Pulmonary artery endothelial cell (primary cell): ENCODE measurements at places on chromosomes 1 and 21. TPM values are rescaled to one million over a fixed set of nuclear protein-coding genes. Genes with fewer than 3 reads are reported as not detected.

Gene HYI
- total RNA-seq, result 133 and 149 TPM in 2 replicates

Gene BSND
- not detected in 2 replicates for total RNA-seq

Gene S100A10
- total RNA-seq, result 144 and 182 TPM in 2 replicates

Gene HHIPL2
- not detected in 2 replicates for total RNA-seq

Gene NHLH1
- total RNA-seq, result under 0.01 TPM in 1 of 2 replicates, not detected in the other

Gene AXDND1
- 0.07 TPM in 1 of 2 replicates, not detected in the other for total RNA-seq

Gene ADAMTSL4
- total RNA-seq, result 0.20 and 0.46 TPM in 2 replicates

Gene TSSK3
- 0.20 TPM in 1 of 2 replicates, not detected in the other for total RNA-seq

Gene CFHR1
- 0.07 TPM in 1 of 2 replicates, not detected in the other for total RNA-seq

Gene TIAM1
- under 0.01 and 0.11 TPM in 2 replicates for total RNA-seq

Gene LENEP
- total RNA-seq, result 0.56 and 0.66 TPM in 2 replicates

Gene VPS13D
- 24.4 and 28.9 TPM in 2 replicates for total RNA-seq

Gene ATP8B2
- 77.0 and 112 TPM in 2 replicates for total RNA-seq

Gene SERINC2
- total RNA-seq, result 1.3 and 2.4 TPM in 2 replicates

Gene ZFYVE9
- total RNA-seq, result 35.3 and 44.5 TPM in 2 replicates

Gene CD34
- total RNA-seq, result 16.9 and 26.1 TPM in 2 replicates

Gene FAM76A
- 12.0 and 14.7 TPM in 2 replicates for total RNA-seq

Gene ZNF695
- total RNA-seq, result 1.7 and 2.9 TPM in 2 replicates

Gene TRIM17
- not detected in 2 replicates for total RNA-seq

Gene PCP4
- not detected in 2 replicates for total RNA-seq

Gene SLFNL1
- total RNA-seq, result 0.20 and 0.28 TPM in 2 replicates

Gene PKN2
- total RNA-seq, result 22.7 and 28.1 TPM in 2 replicates

Gene SH2D1B
- not detected in 2 replicates for total RNA-seq

Gene SFN
- 0.13 and 0.42 TPM in 2 replicates for total RNA-seq

Gene OR2T29
- total RNA-seq, result not detected in 2 replicates

Gene FCRL5
- total RNA-seq, result under 0.01 TPM in 1 of 2 replicates, not detected in the other

Gene PLEKHM2
- 49.8 and 57.6 TPM in 2 replicates for total RNA-seq

Gene CYP4A22
- total RNA-seq, result not detected in 2 replicates

Gene RPS27
- total RNA-seq, result 917 and 1,559 TPM in 2 replicates

Gene JMJD4
- 29.4 and 35.5 TPM in 2 replicates for total RNA-seq

Gene ILDR2
- total RNA-seq, result not detected in 2 replicates

Gene KCND3
- under 0.01 TPM in 2 replicates for total RNA-seq

Gene SDHB
- 163 and 191 TPM in 2 replicates for total RNA-seq

Gene FNBP1L
- total RNA-seq, result 70.2 and 77.7 TPM in 2 replicates
